Epithelial cell of alveolus of lung (primary cell): ENCODE measurements at places on chromosomes 5 and 9. TPM values are rescaled to one million over a fixed set of nuclear protein-coding genes. Genes with fewer than 3 reads are reported as not detected.

The FCHSD1 gene
- total RNA-seq = 11.1 and 12.2 TPM in 2 replicates

The FOXD4L3 gene
- not detected in 2 replicates for total RNA-seq

The CEL gene
- 0.52 and 1.1 TPM in 2 replicates for total RNA-seq

The GRM6 gene
- not detected in 2 replicates for total RNA-seq

The SLC23A1 gene
- not detected in 2 replicates for total RNA-seq

The PTPN3 gene
- total RNA-seq = 1.2 and 3.0 TPM in 2 replicates

The PCDHGA1 gene
- 0.13 and 0.64 TPM in 2 replicates for total RNA-seq

The TSSK1B gene
- total RNA-seq = 0.26 and 0.48 TPM in 2 replicates

The SLC9A3 gene
- 1.6 and 5.3 TPM in 2 replicates for total RNA-seq

The RBM22 gene
- 33.2 and 38.2 TPM in 2 replicates for total RNA-seq

The CDO1 gene
- 7.1 and 13.0 TPM in 2 replicates for total RNA-seq

The IFNE gene
- 0.24 and 0.52 TPM in 2 replicates for total RNA-seq

The IFNK gene
- not detected in 2 replicates for total RNA-seq

The SPATA31E1 gene
- total RNA-seq = not detected in 2 replicates

The SPATA31A7 gene
- total RNA-seq = not detected in 2 replicates

The UQCRQ gene
- 86.2 and 222 TPM in 2 replicates for total RNA-seq

The GABRA6 gene
- total RNA-seq = not detected in 2 replicates

The NMUR2 gene
- 0.24 TPM in 1 of 2 replicates, not detected in the other for total RNA-seq

The MAP1B gene
- 58.9 and 234 TPM in 2 replicates for total RNA-seq

The ARHGEF28 gene
- 2.1 and 9.1 TPM in 2 replicates for total RNA-seq

The SPINK4 gene
- not detected in 2 replicates for total RNA-seq

The PDCD1LG2 gene
- total RNA-seq = 4.7 TPM in 1 of 2 replicates, not detected in the other

The CARTPT gene
- total RNA-seq = not detected in 2 replicates

The MSX2 gene
- 3.7 and 5.2 TPM in 2 replicates for total RNA-seq

The LIX1 gene
- under 0.01 TPM in 1 of 2 replicates, not detected in the other for total RNA-seq

The ARL14EPL gene
- 0.24 TPM in 1 of 2 replicates, not detected in the other for total RNA-seq

The ANKRD55 gene
- 0.40 TPM in 1 of 2 replicates, not detected in the other for total RNA-seq

The LHX3 gene
- total RNA-seq = not detected in 2 replicates

The TAF11L10 gene
- not detected in 2 replicates for total RNA-seq

The GABRB2 gene
- total RNA-seq = 0.65 TPM in 1 of 2 replicates, not detected in the other

The TMEM252 gene
- total RNA-seq = not detected in 2 replicates

The LHFPL2 gene
- 20.6 and 52.0 TPM in 2 replicates for total RNA-seq

The OCLN gene
- total RNA-seq = 0.88 and 4.4 TPM in 2 replicates

The ABO gene
- not detected in 2 replicates for total RNA-seq

The SLC6A19 gene
- total RNA-seq = not detected in 2 replicates

The GNG10 gene
- 69.5 and 91.9 TPM in 2 replicates for total RNA-seq

The WNT8A gene
- total RNA-seq = not detected in 2 replicates

The C1QTNF3 gene
- 0.13 and 0.64 TPM in 2 replicates for total RNA-seq

The SIT1 gene
- not detected in 2 replicates for total RNA-seq

The CCNO gene
- 0.65 TPM in 1 of 2 replicates, not detected in the other for total RNA-seq

The SLC1A1 gene
- 0.96 and 8.9 TPM in 2 replicates for total RNA-seq

The CKMT2 gene
- 1.6 TPM in 1 of 2 replicates, not detected in the other for total RNA-seq

The AIF1L gene
- 0.08 and 0.13 TPM in 2 replicates for total RNA-seq

The INSL4 gene
- not detected in 2 replicates for total RNA-seq

The FREM1 gene
- 0.08 and 0.26 TPM in 2 replicates for total RNA-seq

The LCN15 gene
- not detected in 2 replicates for total RNA-seq
